Fibroblast of skin of left biceps (primary cell): ENCODE measurements at places on chromosomes 5 and 9.

DNA sequence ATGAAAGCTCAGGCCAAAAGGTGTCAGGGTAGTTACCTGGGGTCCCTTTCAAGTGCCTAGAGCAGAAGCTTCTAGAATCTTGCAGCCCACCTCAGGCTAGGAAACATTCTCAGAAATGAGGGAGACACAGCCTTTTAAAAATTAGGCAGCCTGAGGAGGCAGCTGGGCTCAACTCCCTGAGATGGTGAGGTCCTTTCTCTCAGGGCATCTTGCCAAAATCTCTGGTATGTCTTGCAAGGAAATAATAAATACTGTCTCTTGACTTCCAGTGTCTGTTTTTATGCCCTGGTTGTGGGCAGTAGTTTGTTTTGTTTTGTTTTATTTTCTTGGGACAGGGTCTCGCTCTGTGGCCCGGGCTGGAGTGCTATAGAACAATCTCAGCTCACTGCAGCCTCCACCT is 100.9 kb upstream of the APC start:
- DNase-seq, result no peak

GRCh38 chr9:129327552-129328328 is 149.7 kb upstream of the IER5L start:
- DNase-seq, result no peak

DNA sequence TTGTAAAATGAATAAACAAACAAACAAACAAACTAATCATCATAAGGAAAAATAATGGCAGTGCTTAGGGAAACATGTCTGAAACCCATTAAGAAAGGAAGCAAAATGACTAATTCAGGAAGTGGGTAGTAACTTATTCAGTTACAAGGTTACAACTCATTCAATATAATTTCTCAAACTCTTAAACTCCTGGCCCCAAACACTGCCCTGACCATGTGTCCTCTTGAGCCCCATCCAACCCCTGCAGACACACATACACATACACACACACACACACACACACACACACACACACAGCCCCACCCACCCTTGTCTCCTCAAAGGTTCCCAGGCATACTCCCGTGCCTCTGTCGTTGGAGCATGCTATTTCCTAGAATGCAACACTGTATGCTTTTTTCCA is 193.9 kb downstream of the SEC61B start:
- no peak for DNase-seq

DNA sequence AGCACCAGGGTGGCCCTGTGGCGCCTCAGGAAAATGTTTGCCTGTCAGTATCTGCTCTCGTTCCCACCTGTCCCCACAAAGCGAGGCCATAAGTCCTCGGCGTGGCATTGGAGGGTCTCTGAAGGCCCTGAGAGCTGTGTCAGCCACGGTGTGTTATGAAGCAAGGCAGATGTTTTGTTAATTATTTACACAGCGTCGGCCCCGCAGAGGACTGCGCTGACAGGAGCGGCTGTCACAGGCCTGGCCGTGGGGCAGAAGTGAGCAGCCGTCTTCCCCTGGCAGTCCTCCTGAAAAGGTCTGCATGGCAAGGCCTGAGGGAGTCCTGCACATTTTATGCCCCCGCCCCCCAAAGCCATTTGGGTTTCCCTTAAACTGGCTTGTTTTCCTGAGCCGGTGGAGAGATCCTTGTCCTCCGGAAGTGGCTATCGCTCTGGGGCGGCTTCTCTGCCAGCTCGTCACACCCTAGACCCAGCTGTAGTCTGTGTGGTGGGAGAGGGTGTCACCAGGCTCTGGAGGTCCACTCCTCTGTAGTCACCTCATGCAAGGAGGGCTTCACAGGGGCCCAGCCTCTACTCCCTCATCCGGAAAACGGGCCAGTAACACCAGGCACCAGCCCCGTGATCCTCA is 6.2 kb downstream of the NEK6 start:
- no peak for DNase-seq

GRCh38 chr5:128378632-128379031 is 159.4 kb downstream of the FBN2 start:
- peak; percentile 39 for DNase-seq

DNA sequence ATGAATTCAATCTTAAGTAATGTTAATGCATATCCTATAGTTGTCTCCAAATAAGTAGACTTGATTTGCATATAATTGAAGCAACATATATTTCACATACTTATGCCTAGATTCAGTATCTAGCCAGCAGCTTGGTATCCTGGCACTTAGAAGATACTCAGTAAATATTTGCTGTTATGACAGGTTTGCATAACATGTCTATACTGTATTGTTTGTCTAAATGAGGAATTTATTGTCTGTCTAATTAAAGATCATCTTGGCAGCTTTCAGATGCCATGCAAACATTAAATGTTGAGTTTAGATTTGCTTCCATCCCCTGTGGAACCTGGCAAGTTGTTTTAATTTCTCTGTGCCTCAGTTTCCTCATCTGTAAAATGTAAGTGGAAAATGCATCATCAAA is 9.4 kb downstream of the IQGAP2 start:
- DNase-seq, result no peak

DNA sequence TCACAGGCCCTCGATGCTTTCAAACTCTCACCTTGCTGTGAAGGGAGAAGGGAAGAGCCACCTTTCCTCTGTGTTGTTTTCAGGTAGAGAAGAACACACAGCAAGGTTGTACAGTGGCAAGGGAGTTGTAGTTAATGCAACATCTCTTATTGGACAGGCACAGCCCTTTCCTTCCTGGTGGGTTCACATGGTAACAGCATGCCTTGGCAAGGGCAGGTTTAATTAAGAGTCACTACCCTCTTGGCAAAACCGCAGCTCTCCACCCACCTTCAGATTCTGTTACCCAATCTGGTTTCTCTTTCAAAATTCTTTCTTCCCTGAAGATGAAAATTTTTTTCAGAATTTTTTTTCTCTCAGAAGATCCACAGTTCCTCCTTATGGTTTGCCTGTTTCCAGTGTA is 253.1 kb downstream of the TLR4 start:
- DNase-seq, result no peak

GRCh38 chr5:67215519-67216471 is 19.2 kb upstream of the CD180 start:
- DNase-seq, result no peak

DNA sequence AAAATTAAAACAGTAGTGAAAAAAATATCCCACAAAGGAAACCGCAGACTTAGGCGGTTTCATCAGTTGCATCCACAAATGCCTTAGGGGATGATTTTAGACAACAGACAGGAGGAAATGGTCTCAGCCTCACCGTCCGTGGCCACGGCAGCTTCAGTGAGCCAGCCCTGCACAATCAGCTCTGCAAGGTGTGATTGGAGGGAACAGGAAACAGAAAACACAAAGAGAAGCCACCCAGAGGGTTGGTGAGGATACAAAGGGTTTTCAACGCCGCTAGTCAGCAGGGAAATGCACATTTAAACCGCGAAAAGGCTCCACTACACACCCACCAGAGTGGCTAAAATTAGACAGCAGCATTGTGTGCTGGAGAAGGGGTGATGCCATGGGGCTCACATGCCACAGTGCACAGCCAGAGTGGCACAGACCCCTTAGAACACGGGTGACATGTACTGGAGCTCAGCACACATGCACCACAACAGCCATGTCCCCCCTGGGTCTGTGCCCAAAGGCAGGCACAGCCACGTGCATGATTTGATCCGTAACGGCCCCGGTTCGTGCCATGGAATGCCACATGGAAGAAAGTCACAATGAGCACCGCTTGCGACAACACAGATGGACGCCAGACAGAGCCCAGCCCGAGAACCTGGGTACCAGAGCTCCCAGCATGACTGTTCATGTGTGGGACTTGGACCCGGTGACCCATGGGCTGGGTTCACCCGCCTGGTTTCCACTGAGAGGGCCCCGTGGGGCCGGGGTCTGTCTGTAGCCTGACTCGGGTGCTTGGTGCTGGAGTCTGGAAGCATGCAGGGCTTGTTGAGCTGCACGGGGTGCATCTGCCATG is 18.3 kb upstream of the TERT start:
- no peak for DNase-seq

- DNase-seq, result no peak
These were observed 7.2 kb upstream of the OXCT1 start for GRCh38 chr5:41877408-41877807.

DNA sequence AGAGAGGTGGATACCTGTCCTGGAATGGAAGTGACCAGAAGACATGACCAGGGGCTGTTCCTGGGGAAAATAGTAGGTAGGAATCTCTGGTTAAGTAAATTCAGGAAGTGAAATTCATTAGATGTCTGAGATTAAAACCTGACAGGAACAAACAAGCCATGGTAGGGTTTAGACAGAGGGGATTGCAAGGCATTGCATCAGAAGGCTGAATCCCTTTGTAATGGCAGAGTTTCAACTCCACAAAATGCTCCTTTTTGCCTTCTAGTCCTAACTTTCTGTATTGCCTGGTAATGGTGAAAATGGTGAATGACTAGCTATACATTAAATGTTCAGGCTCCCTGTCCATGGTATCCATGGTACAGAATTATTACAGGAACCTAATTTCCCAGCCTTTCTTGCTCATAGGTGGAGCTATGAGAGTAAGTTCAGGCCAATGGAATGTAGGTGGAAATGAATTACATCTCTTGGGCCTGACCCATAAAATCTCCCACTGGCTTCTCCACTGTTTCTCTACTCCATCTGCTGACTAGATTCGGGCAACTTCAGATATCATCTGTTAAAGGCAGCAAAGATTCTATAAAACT is 113.4 kb upstream of the CNTLN start:
- DNase-seq, result no peak

DNA sequence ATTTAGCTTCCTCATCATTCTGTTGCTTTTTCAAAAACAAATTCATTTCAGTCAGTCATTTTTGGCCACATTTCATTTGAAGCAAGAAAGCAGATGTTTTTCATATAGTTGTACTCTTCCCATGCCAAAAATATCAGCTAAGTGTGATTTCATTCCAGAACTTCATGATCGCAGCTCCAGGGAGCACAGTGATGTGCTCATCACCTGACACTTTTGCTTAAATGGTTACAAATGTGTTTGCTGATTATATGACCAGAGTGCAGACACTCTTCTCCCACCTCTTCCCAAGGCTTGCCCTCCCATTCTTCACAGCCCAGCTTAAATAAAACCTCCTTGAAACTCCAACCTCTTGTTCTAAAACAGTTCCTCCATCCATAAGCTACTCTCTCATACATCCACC is 32.6 kb downstream of the GABRB2 start:
- no peak for DNase-seq

DNA sequence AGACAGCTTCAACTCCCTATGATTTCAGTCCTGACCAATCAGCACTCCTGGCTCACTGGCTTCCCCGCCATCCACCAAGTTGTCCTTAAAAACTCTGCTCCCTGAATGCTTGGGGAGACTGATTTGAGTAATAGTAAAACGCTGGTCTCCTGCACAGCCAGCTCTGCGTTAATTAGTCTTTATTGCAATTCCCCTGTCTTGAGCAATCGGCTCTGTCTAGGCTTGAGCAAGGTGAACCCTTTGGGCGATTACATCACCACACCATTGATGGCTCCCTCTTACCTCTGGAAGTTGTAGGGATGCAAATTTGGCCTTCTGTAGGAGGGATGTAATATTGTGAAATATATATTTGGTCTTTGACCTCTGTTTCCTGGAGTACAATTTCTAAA is 2.9 kb upstream of the SLC23A1 start:
- no peak for DNase-seq

GRCh38 chr9:90891308-90892040 is 89.9 kb downstream of the SYK start:
- DNase-seq, result no peak

DNA sequence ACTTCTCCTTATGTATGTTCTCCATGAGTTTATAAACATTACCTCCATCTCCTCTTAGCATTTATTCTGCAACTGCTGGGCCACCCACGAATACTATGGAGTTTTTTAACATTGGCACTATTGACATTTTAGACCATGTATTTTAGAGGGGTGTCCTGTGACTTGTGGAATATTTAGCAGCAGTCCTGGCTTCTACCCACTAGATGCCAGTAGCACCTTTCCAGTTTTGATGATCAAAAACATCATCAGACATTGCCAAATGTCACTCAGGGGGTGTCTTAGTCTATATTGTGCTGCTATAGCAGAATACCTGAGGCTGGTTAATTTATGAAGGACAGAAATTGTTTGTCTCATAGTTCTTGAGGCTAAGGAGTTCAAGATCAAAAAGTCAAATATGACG is 187.5 kb upstream of the RORB start:
- DNase-seq, result no peak

- DNase-seq, result no peak
These were observed 75.1 kb downstream of the GNAQ start for GRCh38 chr9:77956555-77956954.

- DNase-seq, result no peak
These were observed 38.7 kb upstream of the GABBR2 start for GRCh38 chr9:98747476-98747875.
